ENCODE measurements at places on chromosomes 7 and 10. TPM values are rescaled to one million over a fixed set of nuclear protein-coding genes. Genes with fewer than 3 reads are reported as not detected.

The HABP2 gene
- total RNA-seq: not detected

The GDF2 gene
- not detected for total RNA-seq

- no peak for DNase-seq
Observed at GRCh38 chr10:117421985-117422384, 46.7 kb upstream of the PDZD8 start.

- DNase-seq: no peak
Observed at GRCh38 chr7:37445790-37446189, 2.9 kb downstream of the ELMO1 start.

DNA sequence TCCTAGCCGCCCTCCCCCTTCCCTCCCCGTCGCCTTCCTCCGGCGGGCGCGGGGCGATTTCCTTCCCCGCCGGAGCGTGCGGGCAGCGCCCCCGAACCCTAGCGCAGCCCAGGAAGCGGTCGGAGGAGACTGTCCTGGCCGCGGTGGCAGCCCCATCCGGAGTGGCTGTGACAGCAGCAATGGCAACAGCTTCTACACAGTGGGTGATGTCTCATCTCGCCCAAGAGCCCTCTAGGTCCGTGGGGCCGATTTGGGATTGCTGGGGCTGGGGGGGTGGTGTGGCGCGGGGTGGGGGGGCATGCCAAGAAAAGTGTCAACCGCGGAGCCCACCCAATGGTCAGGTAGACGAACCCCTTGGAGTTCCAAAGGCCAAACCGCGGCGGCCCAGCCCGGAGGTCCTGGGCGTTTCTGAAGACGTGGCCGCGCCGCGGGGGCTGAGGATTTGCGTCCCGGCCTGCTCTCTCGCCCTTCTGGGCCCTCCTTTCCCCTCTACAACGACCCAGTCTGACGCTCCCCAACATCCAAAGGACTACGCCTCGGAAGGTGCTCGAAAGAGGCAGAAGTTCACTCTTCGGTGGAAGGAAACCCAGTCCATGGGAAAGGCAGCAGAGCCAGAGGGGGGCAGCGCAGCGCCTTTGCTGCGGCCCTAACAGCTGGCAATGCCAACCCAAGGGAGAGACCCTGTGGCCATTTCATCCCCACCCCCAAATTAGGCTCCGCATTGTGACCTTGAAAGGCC lies 603 bp upstream of the TWIST1 start:
- no peak for DNase-seq
